WTC11 (cell line): ENCODE measurements at places on chromosomes 16 and 17. TPM values are rescaled to one million over a fixed set of nuclear protein-coding genes. Genes with fewer than 3 reads are reported as not detected.

GRCh38 chr17:77700165-77700881, 258.2 kb upstream of the TNRC6C start:
- DNase-seq, result no peak

DNA sequence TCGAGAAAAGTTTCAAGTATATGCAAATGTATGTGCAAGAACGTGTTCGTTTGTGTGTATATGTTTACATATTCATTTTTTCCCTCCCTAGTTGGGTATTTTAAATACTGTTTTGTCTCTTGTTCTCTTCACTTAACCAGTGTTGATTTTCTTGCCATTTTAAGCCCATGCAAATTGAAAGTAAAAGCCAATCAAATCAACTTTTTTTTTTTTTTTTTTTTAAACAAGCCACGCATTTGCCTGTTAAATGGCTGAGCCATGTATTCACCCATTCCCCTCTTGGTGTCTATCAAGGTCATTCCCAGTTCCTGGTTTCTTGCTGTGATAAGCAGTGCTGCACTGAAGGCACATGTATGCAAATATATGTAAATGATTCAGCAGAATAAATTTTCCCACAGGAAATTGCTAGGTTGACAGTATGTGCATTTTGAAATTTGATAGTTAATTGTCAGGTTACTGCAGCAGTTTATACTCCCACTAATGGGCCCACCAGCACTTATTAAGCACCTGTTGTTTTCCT, 12.2 kb downstream of the ABCC1 start:
- DNase-seq, result no peak

DNA sequence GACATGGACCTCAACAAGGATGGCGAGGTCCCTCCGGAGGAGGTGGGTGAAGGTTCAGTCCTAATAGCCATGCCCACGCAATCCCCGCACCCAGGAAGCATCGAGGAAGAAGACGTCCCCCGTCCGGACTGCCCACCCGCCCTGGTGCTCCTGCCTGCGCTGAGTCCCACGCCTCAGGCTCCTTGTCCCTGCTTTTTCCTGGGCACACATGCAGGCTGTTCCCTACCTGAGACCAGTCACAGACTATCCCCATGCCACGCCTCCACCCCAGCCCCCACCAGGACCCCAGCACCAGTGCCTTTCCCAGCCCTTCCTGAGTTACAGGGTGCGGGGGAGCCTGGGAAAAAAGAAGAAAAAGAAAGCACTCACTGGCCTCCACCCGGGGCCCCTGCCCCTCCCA, 9.0 kb downstream of the FKBP10 start:
- no peak for DNase-seq

DNA sequence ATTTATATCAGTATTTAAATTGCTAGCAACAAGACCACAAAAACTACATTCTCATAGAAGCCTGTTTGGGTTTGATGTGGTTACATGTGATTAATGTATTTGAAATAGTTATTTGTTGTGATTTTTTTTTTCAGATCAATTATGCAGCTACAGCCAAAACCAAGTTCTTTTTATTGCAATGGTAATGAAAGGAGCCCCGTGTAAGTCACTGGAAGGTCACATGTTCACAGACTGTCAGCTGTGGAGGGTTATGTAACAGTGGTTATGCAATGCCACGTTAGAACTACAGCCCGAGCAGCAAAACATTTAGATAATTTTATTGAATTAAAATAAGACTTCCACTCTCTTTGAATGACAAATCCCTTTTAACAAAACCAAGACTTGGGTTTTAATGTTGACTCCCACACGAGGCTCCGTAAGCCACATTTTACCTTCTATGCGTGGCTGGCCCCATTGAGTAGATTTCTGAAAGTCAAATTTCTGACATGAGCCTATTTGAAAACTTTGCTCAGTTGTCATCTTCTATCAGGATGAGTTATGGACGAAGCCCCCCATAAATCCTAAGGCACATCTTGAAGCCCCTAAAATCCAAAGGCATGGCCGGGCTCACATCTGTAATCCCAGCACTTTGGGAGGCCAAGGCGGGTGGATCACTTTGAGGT, 41.8 kb upstream of the SEC14L1 start:
- no peak for DNase-seq

GRCh38 chr16:10776280-10776679, 32.6 kb downstream of the NUBP1 start:
- DNase-seq, result no peak

DNA sequence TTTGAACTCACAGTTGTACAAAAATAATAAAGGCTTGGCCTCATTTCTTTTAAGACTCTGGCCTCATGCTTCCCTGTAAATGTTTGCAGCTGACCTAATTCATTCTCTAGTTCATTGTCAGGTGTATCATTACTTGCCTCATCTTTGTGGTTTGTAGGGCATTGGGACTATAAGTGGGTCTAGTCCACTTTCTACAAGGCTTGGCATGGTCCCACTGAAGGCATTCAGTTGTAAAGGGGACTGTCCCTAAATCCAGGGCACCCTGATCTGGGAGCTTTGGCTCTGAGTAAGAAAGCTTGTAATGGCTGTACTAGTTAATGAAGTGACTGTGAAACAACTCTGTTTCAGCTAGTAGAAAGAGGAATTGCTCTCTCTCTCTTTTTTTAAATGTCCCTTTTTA, 2.7 kb downstream of the KCTD2 start:
- DNase-seq, result no peak

GRCh38 chr17:79926605-79927135, 87.4 kb upstream of the CBX4 start:
- DNase-seq, result no peak

The C17orf107 gene
- total RNA-seq, result 8.2 to 8.7 TPM (median 8.7 TPM) in 3 replicates
